ENCODE measurements at places on chromosomes 4 and X.

- peak; percentile 39 for DNase-seq
These were observed 257.9 kb downstream of the PCDH18 start for GRCh38 chr4:137274404-137274803.

GRCh38 chr4:26263165-26263564 is 57.6 kb upstream of the RBPJ start:
- no peak for DNase-seq

- DNase-seq, result no peak
These were observed 108.2 kb downstream of the FNIP2 start for GRCh38 chr4:158877069-158877468.

- no peak for DNase-seq
These were observed 42.7 kb upstream of the PHEX start for GRCh38 chrX:21989384-21989783.

All from NCI-H226 (cell line).